ENCODE measurements at places on chromosomes 6 and 20.

DNA sequence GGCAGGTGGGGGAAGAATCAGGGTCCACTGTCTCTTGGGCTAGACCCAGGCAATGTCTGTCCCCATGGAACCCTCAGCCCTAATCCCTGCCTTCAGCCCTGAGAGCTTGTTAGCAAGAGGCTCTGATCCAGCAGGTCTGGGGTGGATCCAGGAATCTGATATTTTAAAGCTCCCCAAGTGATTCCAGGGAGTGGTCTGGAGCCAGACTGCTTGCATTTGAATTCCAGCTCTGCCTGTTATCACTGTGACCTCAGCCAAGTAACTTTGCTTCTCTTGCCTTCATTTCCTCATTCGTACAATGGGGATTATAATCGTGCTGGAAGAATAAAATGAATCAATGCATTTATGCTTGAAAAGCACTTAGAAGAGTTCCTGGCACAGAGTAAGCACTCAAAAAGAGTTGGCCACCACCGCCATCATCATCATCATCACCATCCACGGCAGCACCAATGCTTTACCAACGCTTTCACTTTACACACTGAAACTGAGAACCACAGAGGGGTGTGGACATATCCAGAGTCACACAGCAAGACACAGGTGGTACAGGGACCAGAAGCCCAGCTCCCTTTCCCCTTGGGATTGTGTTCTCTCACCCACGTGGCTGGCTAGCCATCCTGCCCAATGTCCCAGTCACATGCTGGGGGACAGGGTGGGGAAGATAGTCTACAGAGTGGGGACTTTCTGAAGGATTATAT, 75.7 kb upstream of the RALY start:
- no peak for DNase-seq

DNA sequence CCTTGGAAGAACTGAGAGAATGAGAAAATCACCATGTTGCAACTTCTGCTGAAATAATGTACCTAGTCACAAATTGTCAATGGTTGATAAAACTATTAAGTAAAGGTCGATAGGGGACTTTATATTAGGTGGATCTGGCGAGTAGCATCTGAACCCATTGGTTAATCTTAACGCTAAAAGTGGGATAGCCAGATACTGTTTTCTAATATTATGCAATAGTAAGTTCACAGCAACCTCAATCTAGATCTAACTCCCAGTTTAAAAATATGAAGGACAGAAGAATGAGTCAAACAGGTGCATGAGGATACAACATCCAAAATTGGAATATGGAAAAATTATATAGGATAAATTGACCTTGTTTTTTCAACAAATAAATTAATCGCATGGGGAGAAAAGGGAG, 18.8 kb downstream of the PSMF1 start:
- no peak for DNase-seq

GRCh38 chr6:23875006-23875405, 251.0 kb upstream of the NRSN1 start:
- DNase-seq: no peak

DNA sequence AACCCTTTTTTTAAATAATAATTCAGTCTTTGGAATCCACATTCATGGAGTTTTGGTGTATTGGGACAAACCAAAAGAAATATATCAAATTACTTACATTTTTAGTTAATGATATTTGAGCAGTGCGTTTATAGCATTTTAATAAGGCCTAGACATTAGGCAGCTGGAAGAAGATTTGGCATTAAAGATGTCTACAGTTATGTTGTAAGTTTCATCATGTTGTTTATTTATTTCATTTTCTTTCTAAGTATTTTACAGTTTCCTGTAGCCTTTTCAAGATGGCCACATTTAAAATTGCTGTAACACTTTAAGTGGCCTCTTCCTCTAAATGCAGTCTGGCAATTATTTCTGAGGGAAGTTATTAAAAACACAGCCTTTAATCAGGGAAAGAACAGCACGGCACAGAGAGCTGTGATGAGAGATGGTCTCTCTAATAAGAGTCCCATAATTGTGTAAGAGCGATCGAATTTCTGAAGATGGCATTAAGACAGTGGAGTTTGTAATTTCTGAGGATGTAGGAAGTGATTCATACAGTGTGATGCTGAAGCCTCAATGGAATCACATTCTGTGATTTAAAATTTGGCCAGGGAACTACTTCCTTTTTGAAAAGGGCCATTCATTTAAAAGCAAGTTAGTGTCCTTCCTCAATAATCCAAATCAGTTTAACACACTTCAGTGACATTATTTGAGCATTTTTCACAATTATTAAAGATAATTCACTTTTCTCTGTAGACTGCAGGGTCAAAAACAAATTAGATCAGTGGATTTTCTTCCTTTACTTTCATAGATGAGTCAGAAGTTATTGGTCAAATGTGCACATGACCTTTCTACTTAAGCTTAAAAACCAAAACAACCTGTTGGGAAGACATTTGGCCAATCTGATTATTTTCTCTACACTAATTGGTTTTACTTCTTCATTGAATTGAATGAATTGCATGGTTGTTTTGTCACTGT, 52.4 kb upstream of the EDN3 start:
- no peak for DNase-seq

DNA sequence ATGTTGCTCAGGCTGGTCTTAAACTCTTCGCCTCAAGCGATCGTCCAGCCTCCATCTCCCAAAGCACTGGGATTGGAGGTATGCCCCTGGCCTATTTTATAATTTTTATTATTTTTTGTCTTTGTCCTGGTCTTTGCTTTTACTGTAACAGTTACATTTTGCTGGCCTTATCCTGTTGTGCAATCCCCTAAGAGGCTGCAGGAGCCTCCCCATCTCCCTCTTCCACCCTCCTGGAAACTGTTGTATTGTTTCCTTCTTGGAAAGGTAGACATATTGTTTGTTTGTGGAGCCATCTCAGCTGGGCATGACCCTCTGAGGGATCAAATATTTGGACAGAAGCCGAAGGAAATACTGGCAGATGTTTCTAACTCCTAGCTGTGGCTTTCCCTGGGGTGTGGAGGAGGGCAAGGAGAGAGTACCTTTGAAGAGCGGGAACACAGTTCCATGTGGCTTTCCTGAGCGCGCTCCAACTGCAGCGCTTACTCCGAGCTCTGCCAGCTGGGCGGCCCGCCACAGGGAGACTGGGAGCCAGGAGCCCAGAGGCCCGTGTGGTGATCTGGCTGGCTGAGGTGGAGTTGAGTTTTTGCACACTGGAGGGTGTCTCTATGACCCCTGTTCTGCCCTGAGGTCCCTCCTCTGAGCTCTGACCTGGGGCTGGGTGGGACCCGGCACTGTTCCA, 4.9 kb downstream of the MAPK13 start:
- DNase-seq: no peak

- DNase-seq: no peak
Measured at GRCh38 chr6:35370785-35371493, 28.6 kb downstream of the PPARD start.

DNA sequence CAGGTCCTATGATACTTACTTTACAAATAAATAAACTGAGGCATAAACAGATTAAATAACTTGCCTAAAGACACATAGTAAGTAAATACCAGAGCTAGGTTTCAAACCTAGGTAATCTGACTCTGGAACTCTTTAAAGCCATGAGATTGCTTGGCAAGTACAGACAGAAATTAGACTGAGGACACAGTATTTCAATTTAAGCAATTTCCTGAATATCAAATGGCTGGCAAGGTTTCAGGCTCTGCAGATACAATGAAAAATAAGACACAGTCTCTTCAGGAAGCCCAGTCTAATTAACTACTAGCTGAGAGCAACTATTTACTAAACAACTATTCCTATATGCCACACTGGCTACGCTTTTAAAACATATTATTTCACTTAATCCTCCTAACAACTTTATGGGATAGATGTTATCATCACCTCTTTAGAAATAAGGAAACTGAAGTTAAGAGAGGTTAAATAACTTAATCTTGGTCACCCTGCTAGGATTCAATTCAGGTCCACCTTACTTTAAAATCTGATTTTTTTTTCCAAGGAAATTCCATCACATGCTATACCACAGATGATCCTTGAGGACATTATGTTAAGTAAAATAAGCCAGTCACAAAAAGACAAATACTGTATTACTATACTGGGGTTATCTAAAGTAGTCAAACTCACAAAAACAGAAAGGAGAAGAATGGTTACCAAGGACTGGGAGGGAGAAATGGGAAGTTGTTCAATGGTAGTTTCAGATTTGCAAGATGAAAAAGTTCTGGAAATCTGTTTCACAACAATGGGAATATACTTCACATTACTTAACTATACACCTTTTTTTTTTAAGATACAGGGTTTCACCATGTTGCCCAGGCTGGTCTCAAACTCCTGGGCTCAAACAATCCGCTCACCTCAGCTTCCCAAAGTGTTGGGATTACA, 4.1 kb downstream of the TRPC4AP start:
- no peak for DNase-seq

- no peak for DNase-seq
Measured at GRCh38 chr6:53301801-53302537, 46.8 kb downstream of the ELOVL5 start.

GRCh38 chr20:19768325-19768842, 10.3 kb downstream of the RIN2 start:
- DNase-seq: no peak

DNA sequence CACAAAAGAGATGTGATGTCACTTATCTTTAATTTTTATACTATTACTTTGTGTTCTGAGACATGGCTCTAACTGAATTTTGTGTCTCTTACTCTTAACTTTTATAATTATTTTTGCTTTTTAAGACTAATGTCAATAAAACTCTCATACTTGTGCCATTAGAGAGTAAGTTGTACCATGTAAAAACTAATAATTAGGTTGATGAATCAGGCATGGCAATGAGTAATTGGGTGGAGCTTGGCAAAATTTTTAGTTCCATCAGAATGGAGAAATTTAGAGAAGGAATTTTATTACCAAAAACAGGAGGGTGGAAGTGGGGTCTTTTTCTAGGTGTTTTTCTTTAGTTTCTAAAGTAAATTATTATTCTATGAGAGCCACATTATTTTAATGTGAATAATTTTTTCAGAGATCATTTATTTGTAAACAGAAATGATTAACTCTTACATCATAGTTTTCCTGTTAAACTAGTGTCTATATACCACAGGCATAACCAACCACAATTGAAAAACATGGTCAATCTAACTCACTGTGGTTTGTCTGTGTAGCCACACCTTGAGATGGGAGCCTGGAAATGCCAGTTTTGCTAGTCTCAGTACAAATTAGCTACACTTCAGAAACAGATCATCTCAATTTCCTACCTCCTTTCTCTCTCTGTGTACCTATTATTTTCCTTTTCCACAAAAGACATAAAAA, 51.8 kb downstream of the ELOVL4 start:
- DNase-seq: no peak

Measured in memory B cell (primary cell).